PC-3 (cell line): ENCODE measurements at places on chromosomes 11 and 22. TPM values are rescaled to one million over a fixed set of nuclear protein-coding genes. Genes with fewer than 3 reads are reported as not detected.

- H3K27me3 ChIP-seq = no peaks in the 10 kb centered on the region
- DNase-seq = no peak
- peak within 1 kb of the TSS; percentile 81 for H3K4me3 ChIP-seq
- no peaks in the 10 kb centered on the region; the same call in 1 of the 2 replicates for H3K36me3 ChIP-seq
Measured at GRCh38 chr11:46381048-46381818, at the start of gene MDK. Gene MDK (plus strand): TSS chr11:46381669. CDS start chr11:46382058, 389 bp downstream.

GRCh38 chr22:47301820-47302475 is 539.5 kb downstream of the TBC1D22A start:
- H3K36me3 ChIP-seq = no peaks in the 10 kb centered on the region
- DNase-seq = no peak
- no peaks in the 10 kb centered on the region for H3K27me3 ChIP-seq

Gene LMO2
- 0.23 and 0.51 TPM in 2 replicates for total RNA-seq

DNA sequence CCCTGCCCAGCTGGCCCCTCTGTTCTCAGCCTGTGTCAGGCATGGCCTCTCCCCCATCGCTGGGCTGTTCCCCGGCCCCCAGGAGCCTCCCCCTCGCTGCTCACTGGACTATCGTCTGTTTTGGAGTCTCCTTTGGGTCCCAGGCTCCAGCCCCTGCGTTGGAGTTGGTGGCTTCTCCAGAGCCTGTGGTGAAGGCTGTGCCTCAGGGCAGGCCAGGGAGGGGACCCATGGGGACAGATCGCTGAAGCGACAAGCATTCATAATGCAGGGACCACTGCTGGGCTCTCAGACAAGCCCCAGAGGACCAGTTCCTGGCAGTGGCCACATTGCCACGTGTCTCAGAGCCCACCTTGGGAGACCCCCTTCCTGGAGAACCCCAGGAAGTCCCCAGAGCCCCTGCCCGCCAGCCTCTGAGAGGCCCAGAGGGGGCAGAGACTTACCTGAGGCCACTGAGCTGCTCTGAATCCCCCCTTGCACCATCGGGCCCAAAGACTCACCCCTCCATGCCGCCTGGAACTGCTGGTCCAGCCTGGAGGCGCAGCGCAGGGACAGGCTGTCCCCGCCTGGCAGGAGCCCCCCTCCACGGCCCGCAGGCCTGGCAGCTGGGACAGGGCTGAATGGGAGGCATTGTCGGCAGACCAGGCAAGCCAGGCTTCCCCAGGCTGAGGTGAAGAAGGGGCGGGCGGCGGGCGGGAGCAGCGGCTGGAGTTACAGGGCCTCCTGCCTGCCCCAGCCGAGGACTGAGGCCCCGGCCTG is at the start of gene CHADL:
TSS of gene CHADL (minus strand) at position 555 of the 756 bp plus-strand sequence. CDS start at position 505, 50 bp downstream.
- no peak within 1 kb of the TSS for H3K27ac ChIP-seq
- H3K4me1 ChIP-seq = 0 out of 2 replicates have a peak, but pooled peaks cover 3% of the 10 kb centered on the region
- H3K36me3 ChIP-seq = no peaks in the 10 kb centered on the region
- DNase-seq = no peak
- H3K4me3 ChIP-seq = no peak within 1 kb of the TSS
- no peaks in the 10 kb centered on the region for H3K27me3 ChIP-seq

- no peaks in the 10 kb centered on the region for H3K36me3 ChIP-seq
- peaks cover 40% of the 10 kb centered on the region for H3K27me3 ChIP-seq
- no peak for DNase-seq
- no peak overlapping the region for H3K4me3 ChIP-seq
Measured at GRCh38 chr11:131422496-131422895, 52.1 kb downstream of the NTM start.

DNA sequence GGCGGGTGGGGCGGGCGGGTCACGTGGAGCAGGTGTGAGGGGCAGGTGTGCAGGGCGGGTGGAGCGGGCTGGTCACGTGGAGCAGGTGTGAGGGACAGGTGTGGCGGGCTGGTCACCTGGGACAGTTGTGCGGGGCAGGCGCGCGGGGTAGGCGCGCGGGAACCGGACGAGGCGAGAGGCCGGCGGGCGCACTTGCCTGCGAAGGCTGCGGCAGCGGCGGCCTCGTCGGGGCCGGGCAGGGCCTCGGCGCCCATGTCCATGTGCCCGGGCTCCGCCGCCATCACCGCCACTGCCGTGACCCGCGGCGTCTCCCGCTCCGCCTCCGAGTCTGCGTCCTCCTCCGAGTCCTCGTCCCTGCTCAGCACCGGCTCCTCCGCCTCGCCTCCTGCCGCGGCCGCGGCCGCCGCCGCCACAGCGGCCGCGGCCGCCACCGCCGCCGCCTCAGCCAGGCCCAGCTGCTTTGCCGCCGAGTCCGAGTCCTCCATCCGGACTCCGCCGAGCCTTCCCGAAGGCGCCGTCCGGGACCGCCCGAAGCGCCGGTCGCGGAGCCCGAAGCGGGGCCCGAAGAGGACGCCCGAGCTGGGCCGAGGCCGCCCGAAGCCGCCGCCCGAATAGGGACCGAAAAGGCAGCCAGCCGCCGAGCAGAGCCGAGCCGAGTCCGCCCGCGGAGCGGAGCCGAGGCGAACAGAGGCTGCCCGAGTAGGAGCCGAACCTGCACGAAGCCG is at the start of gene DEAF1:
TSS of gene DEAF1 (minus strand) at position 660 of the 725 bp plus-strand sequence. CDS start at position 485, 175 bp downstream.
- H3K27ac ChIP-seq = peak within 1 kb of the TSS; percentile 88
- peak within 1 kb of the TSS; percentile 86 for H3K4me3 ChIP-seq

Gene KCNJ1
- total RNA-seq = not detected in 2 replicates

Gene NTM
- not detected in 2 replicates for total RNA-seq

DNA sequence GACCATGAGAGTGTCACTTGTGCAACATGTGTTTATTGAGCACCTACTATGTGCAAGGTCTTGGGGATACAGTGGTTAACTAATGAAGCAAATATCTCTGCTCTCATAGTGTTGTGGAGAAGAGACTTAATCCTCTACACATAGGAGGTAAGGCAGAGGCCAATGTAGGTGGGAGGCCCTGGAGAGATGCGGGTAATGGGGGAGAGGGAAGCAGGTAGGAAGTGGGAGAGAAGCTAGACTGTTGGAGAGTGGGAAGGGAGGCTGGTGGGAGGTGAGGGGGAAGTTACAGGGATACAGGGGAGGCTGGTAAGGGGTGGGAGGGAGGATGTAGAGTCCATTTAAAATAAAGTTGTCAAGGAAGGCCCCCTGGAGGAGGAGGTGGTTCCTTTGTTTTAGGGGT is 240.0 kb downstream of the MIAT start:
- no peak overlapping the region for H3K27ac ChIP-seq
- H3K27me3 ChIP-seq = peaks cover 33% of the 10 kb centered on the region
- peaks cover 14% of the 10 kb centered on the region for H3K4me1 ChIP-seq
- H3K4me3 ChIP-seq = no peak overlapping the region
